Heart right ventricle (tissue), 16 donors: ENCODE measurements at places on chromosomes 1 and 21.

GRCh38 chr1:41366455-41367287 is 5.4 kb downstream of the FOXO6 start:
- DNase-seq: no peak

- DNase-seq: no peak
Observed at GRCh38 chr1:206049293-206049692, 3.7 kb upstream of the RHEX start.

GRCh38 chr1:207793327-207793726 is 41.5 kb downstream of the CD46 start:
- no peak for DNase-seq

DNA sequence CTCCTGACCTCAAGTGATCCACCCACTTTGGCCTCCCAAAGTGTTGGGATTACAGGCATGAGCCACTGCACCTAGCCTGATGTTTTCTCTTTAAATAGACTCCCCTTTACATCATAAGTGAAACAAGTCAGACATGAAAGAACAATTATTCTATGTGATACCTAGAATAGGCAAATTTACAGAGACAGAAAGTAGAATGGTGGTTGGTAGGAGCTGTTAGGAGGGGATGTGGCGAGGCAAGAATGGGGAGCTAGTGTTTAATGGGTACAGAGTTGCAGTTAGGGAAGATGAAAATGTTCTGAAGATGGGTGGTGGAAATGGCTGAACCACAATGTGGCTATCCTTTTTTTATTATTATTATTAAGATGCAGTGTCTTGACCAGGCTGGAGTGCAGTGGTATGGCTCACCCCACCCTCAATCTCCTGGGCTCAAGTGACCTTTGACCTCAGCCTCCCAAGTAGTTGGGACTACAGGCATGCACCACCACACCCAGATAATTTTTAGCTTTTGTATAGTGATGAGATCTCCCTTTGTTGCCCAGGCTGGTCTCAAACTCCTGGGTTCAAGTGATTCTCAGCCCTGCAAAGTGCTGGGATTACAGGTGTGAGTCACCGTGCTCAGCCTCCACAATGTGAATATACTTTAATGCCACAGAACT is 28.4 kb downstream of the ELF3 start:
- DNase-seq: no peak

- DNase-seq: no peak
Observed at GRCh38 chr1:61491497-61491896, 233.4 kb downstream of the TM2D1 start.

DNA sequence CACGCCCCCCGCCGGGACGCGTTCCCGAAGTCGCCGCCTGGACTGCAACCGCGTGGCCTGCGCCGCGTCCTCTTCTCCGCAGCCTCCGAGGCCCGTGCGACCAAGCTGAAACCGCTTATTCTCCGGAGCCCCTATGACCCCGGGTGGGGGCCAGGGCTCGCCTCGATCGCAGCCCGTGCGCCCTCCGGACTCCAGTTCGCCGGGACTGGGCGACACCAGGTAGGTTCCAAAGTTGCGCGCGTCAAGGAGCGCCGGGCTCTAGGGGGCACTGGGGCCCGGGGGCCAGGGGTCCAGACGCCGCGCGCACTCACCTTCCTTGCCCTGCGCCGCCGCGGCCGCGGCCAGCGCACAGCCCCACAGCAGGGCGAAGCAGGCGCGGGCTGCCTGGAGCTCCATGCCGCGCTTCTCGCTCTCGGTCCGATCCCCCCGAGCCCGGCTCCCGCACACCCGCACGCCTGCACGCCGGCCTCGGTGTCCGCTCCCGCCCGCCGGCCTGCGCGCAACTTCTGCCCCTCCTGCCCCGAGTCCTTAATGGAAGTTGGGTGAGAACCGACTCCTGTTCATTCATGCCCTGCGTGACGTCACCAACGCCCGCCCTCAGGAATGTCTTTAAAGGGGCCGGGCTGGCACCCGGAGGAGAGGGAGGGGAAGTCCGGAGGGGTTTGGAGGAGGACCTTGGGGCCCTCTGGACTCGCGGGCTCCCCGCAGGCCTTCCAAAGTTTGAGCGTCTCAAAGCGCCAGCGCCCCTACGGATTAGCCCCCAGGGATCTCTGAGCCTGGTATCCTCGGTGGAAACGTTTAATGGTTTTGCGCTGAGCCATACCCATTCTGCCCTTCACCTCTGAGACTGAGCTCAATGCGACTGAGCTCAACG is at the start of gene EPHA2:
Gene EPHA2 (minus strand): TSS at position 533 of the 874 bp plus-strand sequence. CDS start 137 bp downstream, at position 396.
- peak; percentile 92 for DNase-seq

DNA sequence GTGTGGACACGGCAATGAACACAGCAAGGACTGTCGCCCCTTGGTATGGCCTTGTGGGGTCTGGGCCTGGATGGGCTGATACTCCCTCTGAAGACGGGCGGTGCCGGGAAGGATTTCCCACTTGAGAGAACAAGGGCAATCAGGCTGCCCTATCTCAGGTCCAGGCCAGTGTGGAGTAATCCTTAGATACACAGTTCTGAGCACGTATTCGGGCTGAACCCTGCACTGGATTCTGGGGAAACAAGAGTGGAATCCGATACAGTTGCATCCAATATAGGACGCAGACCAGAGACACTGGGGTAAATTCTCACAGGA is 177.7 kb downstream of the TRABD2B start:
- no peak for DNase-seq

DNA sequence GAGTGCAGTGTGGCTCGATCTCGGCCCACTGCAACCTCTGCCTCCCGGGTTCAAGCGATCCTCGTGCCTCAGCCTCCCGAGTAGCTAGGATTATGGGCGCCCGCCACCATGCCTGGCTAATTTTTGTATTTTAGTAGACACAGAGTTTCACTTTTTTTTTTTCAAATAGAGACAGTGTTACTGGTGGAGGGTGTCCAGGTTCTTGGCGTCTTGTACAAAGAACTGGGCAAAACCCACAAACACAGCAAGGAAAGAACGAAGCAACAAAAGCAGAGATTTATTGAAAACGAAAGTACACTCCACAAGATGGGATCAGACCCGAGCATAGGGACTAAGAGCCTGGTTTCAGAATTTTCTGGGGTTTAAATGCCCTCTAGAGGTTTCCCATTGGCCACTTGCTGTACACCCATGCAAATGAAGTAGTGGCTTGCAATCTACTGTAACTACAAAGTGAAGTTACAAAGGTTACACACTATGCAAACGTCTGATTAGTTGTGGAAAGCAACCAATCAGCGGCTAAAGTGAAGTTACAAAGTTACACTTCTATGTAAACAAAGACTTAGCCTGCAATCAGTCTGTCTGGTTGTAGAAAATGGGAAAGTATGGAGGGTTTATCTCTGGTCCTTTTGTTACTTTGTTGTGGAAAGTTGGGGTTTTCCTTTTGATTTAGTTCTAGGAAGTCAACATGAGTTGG is 199.1 kb downstream of the DYRK1A start:
- no peak for DNase-seq

- no peak for DNase-seq
Observed at GRCh38 chr1:87495147-87495546, 166.5 kb downstream of the LMO4 start.

DNA sequence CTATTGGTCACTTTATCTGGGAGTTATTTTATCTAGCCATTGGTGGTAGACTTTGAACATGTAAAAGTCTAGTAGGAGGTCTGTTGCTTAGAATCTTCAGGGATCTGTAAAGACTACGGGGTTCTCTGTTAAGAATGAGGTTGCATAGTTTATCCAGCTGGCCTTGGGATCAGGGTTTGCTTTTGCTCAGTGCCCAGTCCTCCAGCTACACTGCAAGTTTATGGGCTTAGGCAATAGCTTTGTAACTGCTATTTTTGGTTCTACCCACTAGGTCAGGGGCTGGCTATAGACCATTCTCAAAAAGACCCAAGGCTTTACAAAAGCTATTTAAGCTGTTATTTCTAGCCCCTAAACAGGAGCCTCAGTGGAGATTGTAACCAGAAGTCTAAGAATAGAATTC is 9.8 kb downstream of the SH3GLB1 start:
- no peak for DNase-seq

DNA sequence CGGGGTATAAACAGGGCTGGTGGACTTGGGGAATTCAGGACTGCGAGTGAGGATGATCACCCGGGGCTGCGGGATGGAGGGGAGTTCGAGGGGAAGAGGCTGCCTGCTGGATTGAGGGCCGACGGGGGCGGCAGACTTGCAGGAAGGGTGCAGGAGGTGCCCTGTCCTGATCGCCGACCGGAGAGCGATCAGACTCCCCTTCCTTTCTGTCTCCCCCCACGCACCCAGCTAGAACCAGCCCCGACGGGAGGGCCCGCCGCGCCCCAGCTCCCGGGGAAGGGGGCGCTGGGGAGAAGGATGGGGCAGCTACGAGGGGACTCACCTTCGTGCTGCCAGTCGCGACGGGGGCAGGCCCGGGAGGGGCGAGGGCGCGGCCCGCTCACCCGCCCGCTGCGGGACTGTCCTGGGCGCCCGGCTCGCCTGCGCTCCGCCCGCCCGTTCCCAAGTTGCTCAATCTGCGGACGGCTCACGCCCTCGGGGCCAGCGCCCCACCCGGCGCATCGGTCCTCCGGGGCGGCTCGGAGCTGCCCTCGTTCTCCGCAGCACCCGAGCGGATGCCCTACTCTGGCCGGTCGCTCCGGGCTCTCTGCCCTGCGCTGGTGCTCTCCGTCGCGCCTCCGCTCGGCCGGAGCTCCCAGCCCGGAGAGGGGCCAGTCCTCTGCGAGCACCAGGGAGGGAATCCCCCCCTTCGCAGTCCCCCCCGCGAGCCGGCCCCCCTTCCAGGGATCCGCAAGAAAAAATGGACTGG is at the start of gene RSPO1:
Gene RSPO1 (minus strand): TSS at position 649 of the 748 bp plus-strand sequence. CDS start 5,231 bp downstream, outside the sequence.
- no peak for DNase-seq

DNA sequence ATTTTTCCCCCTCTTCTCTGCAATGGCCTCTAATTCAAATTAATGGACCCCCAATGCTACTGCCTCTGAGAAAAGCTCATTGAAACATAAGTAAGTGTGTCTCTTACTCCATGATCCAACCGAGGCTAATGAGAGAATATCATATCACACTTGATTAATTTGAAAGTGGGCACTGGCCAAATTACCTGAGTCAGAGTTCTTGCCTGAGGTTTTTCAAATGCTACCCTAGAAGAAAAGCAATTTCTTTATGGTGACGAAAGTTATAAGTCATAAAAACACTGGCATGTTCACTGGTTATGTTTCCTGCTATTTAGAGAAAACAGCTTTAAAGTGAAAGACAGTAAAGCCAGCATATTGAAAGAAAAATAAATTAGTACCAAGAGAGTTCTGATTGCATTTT is 368.8 kb upstream of the TMPRSS15 start:
- no peak for DNase-seq

- no peak for DNase-seq
Observed at GRCh38 chr1:156717351-156717750, 10.9 kb upstream of the METTL25B start.

GRCh38 chr1:87296206-87296605 is 32.5 kb upstream of the LMO4 start:
- DNase-seq: no peak

GRCh38 chr1:244319283-244320132 is 132.2 kb downstream of the ADSS2 start:
- DNase-seq: no peak

- no peak for DNase-seq
Observed at GRCh38 chr1:189654906-189655305, 822.8 kb downstream of the BRINP3 start.

- DNase-seq: no peak
Observed at GRCh38 chr1:7268983-7269382, 483.7 kb downstream of the CAMTA1 start.

GRCh38 chr21:31993826-31994825 is 121.3 kb downstream of the HUNK start:
- no peak for DNase-seq

GRCh38 chr1:171403393-171403792 is 81.9 kb upstream of the PRRC2C start:
- no peak for DNase-seq

DNA sequence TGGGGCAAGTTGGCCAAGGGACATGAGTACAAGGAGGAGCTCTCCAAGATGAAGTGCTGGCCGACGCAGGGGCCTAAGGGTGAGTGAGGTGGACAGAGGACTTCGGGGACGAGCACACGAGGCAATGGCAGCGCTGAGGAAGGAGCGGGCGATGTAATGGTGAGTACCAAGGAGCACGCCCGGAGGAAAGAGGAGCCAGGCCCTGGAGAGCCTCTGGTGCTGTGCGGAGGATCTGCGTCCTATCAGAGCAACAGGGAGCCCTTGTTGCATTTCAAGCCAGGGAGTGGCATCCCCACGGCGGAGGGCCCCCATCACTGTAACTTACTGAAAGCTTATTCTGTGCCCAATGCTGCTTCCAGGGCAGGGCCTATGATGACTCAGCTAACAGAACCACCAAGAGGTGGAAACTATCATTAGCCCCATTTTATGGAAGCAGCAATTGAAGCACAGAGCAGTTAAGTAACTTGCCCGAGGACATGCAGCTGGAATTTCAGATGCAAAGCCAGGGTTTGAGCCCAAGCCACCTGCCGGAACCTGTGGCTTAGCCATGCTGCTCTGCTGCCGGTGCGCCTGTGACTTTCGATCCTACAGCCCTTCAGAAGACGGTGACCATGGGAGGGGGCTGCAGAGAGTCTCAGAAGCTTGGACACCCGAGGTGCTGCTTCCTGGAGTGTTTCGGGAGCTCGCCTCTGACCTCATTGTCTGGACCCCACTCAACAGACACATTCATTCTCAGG is 17.6 kb upstream of the AJAP1 start:
- DNase-seq: no peak

GRCh38 chr1:114219172-114219868 is 65.7 kb upstream of the SYT6 start:
- DNase-seq: no peak

- DNase-seq: no peak
Observed at GRCh38 chr1:24317081-24317480, 2.1 kb upstream of the GRHL3 start.

GRCh38 chr1:171460018-171460620 is 25.2 kb upstream of the PRRC2C start:
- DNase-seq: no peak

DNA sequence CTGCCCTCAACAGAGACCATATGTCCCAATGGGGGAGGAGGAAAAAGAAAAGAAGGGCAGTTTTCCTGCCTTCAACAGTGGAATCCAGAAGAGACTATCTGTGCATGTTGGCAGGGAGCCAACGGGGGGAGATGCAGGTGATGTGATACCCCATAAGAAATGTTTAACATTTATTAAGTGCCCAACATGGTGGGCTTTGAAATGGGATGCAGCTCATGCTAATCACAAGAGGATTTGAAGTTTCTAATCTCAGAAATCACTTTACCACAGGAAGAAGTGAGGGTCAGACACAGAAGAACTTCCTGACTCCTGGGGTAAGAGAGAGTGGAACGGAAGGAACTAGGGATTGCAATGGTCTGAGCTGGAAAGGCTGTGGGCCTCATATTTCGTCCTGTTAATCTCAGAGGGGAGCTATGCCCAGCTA is 16.2 kb downstream of the CSRP1 start:
- no peak for DNase-seq
